ENCODE measurements at places on chromosomes 6 and 20.

DNA sequence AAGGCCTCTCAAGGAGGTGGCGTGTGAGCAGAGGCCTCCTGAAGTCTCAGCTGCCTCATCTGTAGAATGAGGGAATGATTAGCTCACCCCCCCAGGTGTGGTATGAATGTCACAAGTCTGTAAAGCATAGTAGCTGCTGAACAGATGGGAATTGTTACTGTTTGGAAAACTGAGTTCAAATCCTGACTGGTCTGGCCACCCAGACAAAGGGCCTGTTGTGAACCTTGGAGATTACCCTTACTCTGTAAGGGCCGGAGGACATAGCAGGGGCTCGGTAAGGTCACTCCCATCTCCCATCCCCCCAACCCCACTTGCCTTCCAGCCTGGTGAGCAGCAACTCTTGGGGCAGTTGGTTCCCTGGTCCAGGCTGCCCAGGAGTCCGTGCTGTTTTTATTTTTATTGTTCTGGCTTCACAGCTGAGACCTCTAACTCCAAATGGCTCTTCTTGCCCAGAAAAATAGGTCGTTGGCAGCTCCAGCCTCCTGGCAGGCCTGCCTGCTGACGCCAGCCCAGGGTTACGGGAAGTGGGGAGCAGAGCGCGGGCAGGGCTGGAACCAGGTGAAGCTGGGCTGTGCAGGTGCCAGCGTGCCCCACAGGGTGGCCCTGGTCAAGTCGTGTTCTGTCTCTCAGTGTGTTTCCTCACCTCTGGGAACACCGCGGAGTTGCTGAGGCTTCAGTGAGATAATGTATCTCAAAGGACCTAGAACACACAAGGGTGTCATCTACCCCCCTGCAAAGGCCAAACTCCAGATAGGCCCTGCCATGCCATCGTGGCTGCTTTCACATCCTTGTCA is 4.5 kb upstream of the SIRPA start:
- no peak for DNase-seq

DNA sequence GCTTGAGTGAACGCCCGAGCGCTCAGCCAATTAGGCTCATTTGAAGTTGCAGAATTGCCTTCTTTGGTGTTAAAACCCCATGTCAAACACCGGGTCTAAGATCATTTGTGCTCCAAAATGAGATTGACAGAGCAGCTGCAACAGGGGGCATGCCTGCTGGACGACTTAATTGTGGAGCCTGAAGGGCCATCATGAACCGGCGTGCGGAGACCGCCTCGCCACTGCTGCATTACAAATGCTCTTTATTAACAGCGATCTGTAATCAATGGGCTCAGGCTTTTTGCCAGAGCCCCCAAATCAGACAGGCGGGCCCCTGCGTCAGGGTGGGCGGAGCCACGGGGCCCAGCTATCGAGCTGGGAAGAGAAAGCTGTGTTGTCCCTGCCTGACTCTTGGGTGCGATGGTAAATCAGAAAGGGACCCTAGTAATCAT is 183.2 kb downstream of the SIM1 start:
- DNase-seq, result no peak

- no peak for DNase-seq
These were observed 599.1 kb downstream of the MEI4 start for GRCh38 chr6:78251931-78252330.

DNA sequence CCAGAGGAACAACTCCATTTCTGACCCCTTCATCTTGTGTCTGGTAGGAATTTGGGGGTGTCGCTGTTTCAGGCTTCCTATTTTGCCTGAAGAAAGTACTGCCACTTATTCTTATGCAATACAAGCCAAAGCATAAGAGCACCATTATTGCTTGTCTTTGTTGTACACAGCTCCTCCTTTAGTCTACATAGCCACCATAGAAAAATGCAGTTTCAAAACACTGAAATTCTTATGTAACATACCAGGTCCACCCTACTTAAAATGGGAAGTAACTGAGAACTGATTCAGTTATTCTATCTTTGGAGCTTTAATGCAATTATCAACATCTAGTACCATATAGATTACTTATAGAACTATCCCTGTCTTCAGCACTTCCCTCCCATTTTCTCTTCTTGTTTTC is 255.5 kb downstream of the ARHGAP18 start:
- DNase-seq, result no peak

GRCh38 chr6:34028691-34029360 is 117.1 kb downstream of the GRM4 start:
- DNase-seq, result no peak

GRCh38 chr20:2967841-2968240 is 75.6 kb upstream of the GNRH2 start:
- no peak for DNase-seq

- DNase-seq, result no peak
These were observed 399.5 kb downstream of the QKI start for GRCh38 chr6:163813979-163814493.

DNA sequence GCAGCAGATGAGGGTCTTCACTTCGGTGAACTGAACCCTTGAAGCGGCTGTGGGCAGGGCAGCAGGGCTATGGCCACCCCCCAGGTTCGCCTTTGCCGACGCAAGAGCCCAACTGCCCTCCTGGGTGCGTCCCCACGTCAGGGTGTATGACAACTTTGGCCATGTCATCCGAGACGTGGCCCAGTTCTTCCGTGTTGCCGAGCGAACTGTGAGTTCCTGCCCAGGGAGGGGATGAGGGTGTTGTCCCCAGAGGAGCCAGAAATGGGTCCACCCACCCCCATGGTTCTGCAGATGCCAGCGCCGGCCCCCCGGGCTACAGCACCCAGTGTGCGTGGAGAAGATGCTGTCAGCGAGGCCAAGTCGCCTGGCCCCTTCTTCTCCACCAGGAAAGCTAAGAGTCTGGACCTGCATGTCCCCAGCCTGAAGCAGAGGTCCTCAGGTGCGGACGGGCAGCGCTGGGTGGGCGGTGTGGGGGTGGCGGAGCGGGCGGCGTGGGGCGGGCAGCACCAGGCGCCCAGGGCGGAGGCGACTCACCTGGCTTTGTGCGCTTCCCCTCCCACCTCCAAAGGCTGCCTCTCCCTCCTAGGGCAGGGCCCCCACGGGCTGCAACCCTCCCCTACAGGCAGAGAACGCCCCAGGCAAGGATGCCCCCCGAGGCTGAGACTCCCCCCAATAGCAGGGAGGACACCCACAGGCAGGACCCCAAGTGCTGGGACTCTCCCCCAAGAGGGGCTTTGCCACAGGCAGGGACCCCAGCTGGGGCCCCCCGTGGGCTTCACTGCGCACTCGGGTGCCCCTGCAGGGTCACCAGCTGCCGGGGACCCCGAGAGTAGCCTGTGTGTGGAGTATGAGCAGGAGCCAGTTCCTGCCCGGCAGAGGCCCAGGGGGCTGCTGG is 6.2 kb upstream of the TNFRSF6B start:
- no peak for DNase-seq

- no peak for DNase-seq
These were observed 196.5 kb upstream of the THBS2 start for GRCh38 chr6:169450097-169450496.

- no peak for DNase-seq
These were observed 7.3 kb upstream of the TRAM2 start for GRCh38 chr6:52584203-52584602.

GRCh38 chr6:38784506-38785235 is 69.6 kb downstream of the DNAH8 start:
- no peak for DNase-seq

- DNase-seq, result peak; percentile 59
These were observed 83.1 kb downstream of the IRF4 start for GRCh38 chr6:474453-475185.

DNA sequence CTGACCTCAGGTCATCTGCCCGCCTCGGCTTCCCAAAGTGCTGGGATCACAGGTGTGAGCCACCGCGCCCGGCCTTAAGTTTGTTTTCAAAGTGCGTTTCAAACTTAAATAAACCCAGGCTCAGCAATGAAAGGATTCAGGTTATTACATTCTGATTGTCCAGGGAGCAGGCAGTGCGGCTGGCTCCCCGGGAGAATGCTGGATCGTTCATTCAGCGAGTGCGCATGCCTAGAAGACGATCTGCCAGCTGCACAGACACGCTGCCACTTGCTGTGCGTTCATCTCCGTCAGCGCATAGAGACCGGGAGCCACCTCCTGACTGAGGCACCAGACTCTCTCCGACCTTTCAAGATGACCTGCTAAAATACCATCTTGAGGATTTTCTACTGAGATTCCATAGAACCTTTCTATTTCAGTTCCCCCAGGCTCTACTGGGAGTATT is 163.9 kb upstream of the ZNF217 start:
- DNase-seq, result no peak

GRCh38 chr20:3980260-3981131 is 34.9 kb downstream of the RNF24 start:
- no peak for DNase-seq

- no peak for DNase-seq
These were observed 58.7 kb downstream of the EDN1 start for GRCh38 chr6:12348530-12349511.

GRCh38 chr6:134925800-134926199 is 24.1 kb downstream of the ALDH8A1 start:
- DNase-seq, result no peak

DNA sequence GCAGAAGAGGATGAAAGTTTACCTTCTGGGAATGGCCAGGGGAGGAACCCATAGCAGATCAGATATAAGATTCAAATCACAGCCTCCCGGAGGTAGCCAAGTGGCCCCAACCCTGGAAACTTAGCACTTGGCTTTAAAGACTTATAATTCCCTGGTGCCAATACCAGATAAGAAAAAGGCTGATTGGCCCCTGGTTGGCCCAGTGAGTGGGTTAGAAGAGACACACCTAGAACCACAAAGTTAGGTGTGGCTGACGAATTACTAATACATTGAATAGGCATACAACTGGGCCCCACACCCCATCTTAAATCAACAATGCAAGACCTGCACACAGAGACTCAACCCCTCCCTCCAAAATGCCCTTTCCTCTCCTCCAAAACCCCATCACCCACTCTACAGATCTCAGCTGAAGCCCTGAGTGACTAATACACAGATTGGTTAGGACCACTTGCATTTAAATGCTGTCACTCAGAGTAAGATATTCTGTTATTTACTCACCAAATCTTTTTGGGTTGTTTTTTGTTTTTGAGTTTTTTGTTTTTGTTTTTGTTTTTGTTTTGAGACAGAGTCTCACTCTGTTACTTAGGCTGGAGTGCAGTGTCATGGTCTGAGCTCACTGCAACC is 315.4 kb upstream of the JARID2 start:
- DNase-seq, result no peak

DNA sequence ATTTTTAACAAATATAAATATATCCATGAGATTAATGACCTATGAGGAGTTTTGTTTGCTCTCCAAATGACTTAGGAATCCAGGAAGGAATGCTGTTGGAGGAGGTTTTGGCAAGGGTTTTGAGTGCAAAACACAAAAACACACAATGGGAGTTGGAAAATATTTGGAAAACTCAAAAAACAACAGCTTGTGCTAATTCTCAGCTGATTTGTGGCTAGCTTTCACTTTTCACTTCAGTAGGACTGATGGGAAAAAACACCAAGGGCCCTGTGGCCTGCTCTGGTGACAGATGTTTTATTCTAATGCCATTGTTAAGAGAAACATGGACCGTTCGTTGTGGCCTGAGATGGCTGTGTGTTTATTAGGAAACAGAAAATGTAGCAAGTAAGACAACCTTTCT is 113.9 kb downstream of the ALDH8A1 start:
- no peak for DNase-seq

- DNase-seq, result no peak
These were observed 100.3 kb upstream of the MYL9 start for GRCh38 chr20:36441027-36441414.

- DNase-seq, result no peak
These were observed 55.9 kb downstream of the STXBP5 start for GRCh38 chr6:147260091-147260490.

DNA sequence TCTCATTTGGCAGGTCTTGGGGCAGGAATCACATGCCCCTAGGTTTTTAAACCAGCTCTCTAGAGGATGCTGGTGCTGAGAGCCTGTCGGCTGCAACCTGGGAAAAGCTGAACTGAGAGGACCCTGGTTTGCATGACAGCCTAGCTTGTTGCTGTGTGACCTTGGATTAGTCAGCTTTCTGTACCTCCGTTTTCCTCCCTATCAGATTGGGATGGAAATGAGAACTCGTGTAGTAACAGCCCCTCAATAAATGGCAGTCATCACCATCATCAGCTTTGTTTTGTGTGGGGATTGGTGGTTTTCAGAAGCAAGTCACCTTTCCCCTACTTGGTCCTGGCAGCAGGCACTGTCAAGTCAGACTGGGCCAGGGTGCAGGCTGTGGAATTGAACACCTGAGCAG is 75.2 kb upstream of the MYL9 start:
- DNase-seq, result no peak

GRCh38 chr6:107510108-107510507 is 20.2 kb downstream of the SOBP start:
- DNase-seq, result no peak

DNA sequence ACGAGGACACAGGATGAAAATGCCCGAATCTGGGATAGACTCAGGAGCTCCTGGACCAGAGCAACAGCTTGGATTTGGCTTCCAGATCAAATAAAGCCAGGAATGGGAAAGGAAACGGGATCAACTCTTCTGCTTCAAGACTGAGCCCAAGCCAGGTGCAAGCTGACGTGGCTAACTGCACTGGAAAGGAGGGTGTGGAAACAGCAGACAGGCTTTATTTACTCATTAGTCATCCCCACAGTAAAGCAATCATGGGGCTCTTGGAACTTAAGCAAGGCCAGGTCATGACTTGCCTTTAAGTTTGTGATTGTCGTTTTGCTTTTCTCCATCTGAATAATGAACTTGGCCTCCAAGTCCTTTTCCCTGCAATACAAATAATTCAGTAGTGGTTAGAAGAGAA is 45.2 kb downstream of the KIF16B start:
- no peak for DNase-seq

- DNase-seq, result no peak
These were observed 139.7 kb downstream of the SOBP start for GRCh38 chr6:107629548-107630129.

- no peak for DNase-seq
These were observed 26.5 kb downstream of the BCL2L1 start for GRCh38 chr20:31695849-31696804.

- no peak for DNase-seq
These were observed 36.4 kb downstream of the SMLR1 start for GRCh38 chr6:130863415-130864230.

DNA sequence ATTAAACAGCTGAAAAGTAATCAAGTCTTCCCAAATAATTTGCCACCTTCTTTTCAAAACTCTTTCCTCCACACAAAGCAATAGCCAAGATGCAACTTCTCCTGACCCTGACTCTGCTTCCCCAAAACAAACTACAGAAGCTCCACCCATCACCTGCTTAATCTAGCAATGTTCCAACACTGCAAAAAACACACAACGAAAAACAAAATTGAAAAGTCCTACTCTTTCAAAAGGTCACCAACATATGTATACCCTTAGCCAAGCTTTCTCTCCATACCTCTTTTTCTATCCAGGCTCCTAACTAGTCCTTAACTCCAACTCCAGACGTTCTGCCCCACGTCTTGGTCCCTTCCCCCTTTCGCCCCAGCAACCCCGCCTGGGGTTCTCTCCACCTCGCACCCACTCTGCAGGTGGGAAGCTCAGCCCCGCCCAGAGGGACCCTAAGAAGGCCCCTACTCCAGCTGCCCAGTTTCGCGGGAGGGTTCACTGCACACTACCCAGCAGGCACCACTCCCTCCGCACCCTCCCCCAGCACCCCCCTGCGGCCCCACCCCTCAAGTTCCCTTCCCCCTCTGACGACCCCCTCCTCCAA is 717 bp downstream of the CSNK2A1 start:
- peak; percentile 7 for DNase-seq

- no peak for DNase-seq
These were observed 200.3 kb upstream of the SIM1 start for GRCh38 chr6:100665041-100665380.

GRCh38 chr20:40646361-40646760 is 42.7 kb downstream of the MAFB start:
- DNase-seq, result no peak

- DNase-seq, result no peak
These were observed 161.9 kb downstream of the CDK19 start for GRCh38 chr6:110653381-110653780.
